ENCODE measurements at places on chromosomes 16 and 17. TPM values are rescaled to one million over a fixed set of nuclear protein-coding genes. Genes with fewer than 3 reads are reported as not detected.

DNA sequence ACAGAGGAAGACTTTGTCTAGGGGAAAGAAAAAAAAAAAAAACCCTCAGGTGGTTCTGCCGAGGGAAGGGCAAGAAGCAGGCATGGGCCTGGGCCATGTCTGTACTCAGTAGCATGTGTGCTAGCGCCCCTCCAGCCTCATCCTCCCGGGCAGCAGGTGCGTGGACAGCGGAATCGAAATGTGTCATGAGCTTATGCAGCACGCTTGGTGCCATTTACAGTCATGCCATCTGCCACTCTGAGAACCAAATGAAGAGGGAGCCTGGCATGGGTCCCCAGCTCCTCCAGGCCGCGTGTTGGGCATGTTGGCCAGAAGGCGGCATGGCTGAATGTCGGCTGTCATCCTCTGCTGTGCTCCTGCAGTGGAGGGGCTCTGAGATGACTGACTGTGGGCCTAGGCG, 31.4 kb downstream of the CRAMP1 start:
- no peak for DNase-seq
- H3K36me3 ChIP-seq, result peaks cover 73% of the 10 kb centered on the region
- H3K4me3 ChIP-seq, result no peak overlapping the region
- no peaks in the 10 kb centered on the region for H3K27me3 ChIP-seq
- H3K4me1 ChIP-seq, result peaks cover 8% of the 10 kb centered on the region
- no peak overlapping the region for H3K27ac ChIP-seq

GRCh38 chr16:22948603-22949368, 134.8 kb downstream of the HS3ST2 start:
- H3K36me3 ChIP-seq, result no peaks in the 10 kb centered on the region
- H3K27me3 ChIP-seq, result no peaks in the 10 kb centered on the region
- H3K27ac ChIP-seq, result no peak overlapping the region
- peak; percentile 17 for DNase-seq
- no peaks in the 10 kb centered on the region for H3K4me1 ChIP-seq
- no peak overlapping the region for H3K4me3 ChIP-seq

GRCh38 chr16:81424771-81425170, 19.8 kb upstream of the CMIP start:
- H3K27ac ChIP-seq, result no peak overlapping the region
- H3K36me3 ChIP-seq, result no peaks in the 10 kb centered on the region
- no peaks in the 10 kb centered on the region for H3K27me3 ChIP-seq
- H3K4me1 ChIP-seq, result peaks cover 4% of the 10 kb centered on the region

HS3ST3B1 gene
- 40.7 TPM for total RNA-seq

SEPTIN1 gene
- total RNA-seq, result 183 TPM

Data from naive thymus-derived CD4-positive, alpha-beta T cell (primary cell).